Activated CD8-positive, alpha-beta memory T cell treated with anti-CD3 and anti-CD28 coated beads for 24 hours (primary cell): ENCODE measurements at places on chromosomes 16 and 17.

DNA sequence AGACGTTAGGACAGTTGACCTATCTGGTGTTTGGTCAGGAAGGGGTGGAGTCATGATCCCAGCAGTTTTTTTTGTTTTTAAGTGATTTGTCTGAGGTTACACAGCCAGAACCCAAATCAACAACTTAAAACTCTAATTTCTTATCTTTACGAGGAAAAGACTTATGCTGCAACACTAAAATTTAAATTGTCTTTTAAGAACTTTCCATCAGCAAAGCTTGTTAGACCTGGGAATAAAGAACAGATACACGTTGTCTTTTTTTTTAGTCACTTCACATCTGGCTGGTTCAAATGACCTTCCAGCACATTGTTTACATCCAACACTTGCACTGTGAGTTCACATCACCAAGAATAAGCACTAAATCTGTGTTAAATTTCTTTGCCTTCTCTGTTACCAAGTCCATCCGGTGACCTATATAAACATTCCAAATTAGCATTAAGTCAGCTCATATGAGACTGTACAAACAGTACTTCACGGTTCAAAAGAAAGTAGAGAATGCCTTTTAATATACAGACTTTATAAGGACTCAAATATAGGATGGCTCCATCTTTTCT, 115.0 kb downstream of the HS3ST2 start:
- DNase-seq: no peak

DNA sequence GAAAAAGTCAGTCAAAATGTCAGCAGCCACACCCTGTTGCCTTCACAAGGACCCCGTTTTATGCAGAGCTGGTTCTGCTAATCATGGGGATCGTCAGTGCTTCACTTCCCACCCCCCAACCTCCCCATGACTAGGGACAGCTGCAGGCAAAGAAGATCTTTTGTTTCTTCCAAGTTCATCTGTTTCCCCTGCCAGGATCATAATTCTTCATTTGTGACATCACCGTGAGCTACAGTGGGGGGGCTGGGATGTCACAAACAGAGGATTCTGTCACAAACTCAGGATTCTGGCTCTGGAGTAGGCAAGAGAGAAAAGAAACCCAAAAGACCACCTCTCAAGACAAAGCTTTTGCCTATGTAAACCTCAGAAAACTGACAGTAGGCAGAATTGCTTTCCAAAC, 24.7 kb downstream of the DNAJC7 start:
- no peak for DNase-seq

DNA sequence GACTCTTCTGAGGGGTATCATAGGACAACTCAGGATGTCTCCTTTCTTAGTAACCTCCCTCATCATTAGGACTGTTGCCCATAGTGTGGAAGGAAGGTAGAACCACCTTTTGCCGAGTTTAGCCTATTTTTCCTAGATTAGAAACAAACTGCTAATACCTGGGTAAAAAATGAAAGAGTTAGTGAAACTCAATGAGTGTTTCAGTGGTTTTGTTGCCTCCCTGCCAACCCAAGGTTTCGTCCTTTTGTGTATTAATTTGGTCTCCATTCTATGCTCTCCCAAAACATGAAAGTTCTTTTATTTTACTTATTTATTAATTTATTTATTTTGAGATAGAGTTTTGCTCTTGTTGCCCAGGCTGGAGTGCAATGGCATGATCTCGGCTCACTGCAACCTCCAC, 174.9 kb upstream of the KCNJ16 start:
- no peak for DNase-seq

GRCh38 chr16:13767215-13767614, 152.7 kb upstream of the ERCC4 start:
- no peak for DNase-seq
